ENCODE measurements at places on chromosomes 2 and 18. TPM values are rescaled to one million over a fixed set of nuclear protein-coding genes. Genes with fewer than 3 reads are reported as not detected.

The CIB4 gene
- not detected for total RNA-seq

The DPP4 gene
- 5.5 TPM for total RNA-seq

The OST4 gene
- total RNA-seq, result 467 TPM

The TMEM200C gene
- not detected for total RNA-seq

The PDCD1 gene
- 1.7 TPM for total RNA-seq

The CPO gene
- total RNA-seq, result 0.40 TPM

- no peak for DNase-seq
Observed at GRCh38 chr2:216183462-216183861, 74.3 kb downstream of the XRCC5 start.

DNA sequence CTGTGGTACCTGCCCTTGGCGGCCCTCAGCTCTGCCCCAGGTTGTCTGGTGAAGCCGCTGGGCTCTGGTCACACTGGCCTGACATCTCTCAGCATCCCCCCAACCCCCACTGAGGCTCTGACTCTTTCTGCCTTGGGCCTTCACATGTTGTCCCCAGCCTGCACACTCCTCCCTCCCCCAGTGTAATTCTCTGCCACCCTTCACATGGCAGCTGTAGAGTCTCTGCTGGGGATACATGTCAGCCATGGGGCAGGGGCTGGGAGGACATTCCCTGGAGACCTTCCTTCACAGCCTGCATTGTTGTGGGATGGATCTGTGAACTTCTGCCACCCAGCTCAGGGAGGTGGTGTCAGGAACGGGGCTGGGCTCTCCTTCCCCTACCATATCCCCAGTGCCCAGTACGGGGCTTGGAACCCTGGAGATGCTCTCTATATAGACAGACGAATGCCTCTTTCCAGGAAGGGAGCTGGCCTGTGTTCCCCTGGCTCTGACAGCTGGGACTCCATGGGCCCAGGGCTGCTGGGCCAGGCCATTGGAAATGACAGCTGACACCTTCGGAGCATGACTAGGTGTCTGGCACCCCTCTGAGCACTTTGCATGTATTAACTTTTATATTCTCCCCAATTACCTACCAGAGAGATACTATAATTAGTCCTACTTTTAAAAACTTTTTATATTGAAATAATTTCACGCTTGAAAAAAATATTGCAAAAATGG lies 151.5 kb downstream of the INHBB start:
- DNase-seq, result no peak

GRCh38 chr2:234917211-234917975 lies 34.4 kb upstream of the SH3BP4 start:
- no peak for DNase-seq

- DNase-seq, result no peak
Observed at GRCh38 chr18:56038171-56039030, 450.4 kb upstream of the TCF4 start.

DNA sequence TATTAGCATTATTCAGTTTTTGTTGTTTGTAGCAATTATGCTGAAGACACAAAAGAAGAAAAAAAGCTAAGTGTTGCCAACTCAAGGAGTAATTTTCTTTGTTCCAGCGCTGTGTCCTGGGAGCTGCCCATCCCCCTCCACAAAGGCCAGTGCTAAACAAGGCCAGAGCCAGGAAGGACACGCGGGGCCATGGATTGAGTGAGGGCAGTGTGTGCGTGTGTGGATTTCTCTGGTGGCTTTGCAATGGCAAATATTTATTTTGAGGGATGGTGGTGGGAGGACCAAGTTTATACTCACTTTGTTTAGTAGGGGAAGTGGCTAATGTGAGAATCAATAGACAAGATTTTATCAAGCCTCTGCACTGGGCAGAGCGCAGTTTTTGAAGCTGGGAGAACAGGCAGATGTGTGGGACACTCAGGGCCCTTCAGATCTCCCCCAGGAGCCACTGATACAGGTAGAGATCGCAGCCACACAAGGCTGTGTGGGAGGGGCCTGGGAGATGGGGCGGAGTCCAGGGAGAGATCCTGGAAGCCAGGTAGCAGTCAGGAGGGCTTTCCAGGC lies 11.4 kb downstream of the AGAP1 start:
- peak; percentile 23 for DNase-seq

- DNase-seq, result peak; percentile 23
Observed at GRCh38 chr2:219020604-219021365, 20.5 kb downstream of the CFAP65 start.

DNA sequence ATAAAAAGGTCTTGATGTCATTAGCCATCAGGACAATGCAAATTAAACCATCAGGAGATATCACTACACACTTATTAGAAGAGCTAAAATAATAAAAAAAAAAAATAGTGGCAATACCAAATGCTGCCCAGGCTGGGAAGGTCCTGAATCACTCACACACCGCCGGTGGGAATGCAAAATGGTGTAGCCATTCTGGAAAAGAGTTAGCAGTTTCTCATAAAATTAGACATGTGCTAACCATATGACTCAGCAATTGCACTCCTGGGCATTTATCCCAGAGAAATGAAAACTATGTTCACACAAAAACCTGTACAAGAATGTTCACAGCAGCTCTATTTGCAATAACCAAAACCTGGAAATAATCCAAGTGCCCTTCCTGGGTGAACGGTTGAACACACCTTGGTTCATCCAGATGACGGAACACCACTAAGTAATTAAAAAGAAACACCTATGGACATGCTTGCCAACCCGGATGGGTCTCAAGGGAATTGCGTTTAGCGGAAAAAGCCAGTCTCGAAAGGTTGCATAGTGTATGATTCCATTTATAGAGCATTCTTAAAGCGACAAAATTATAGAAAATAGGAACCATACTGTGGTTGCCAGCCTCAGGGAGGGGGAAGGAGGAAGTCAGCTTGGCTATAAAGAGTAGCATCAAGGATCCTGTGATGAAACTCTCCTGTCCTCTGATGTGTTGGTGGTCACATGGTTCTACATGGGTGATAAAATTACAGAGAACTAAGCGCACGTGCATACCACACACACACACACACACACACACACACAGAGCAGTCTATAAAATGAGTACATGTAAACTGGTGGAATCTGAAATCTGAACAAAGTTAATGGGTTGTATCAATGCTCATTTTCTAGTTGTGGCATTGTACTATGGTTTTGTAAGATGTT lies 4.6 kb downstream of the MBP start:
- peak; percentile 57 for DNase-seq

GRCh38 chr2:198930170-198930569 lies 527.6 kb downstream of the SATB2 start:
- no peak for DNase-seq

DNA sequence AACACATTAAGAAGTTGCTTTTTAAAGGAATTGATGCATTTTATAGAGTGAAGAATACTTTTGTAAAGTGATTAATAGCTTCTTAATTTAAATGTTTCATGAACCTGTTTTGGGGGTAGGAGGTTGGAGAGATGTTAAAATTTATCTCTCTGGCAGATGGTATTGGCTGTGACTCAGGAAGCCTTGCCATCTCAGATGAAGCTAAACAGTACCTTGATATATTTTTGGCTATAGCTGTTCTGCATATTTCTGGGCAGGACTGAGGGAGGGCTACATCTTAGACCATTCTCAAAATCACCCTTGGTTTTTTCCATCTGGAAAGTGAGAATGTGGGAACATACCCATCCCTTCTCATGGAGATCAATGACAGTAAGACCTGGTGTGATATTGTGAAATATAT lies 13.4 kb downstream of the CAPN14 start:
- no peak for DNase-seq

- no peak for DNase-seq
Observed at GRCh38 chr2:119051263-119051662, 107.3 kb downstream of the C1QL2 start.

DNA sequence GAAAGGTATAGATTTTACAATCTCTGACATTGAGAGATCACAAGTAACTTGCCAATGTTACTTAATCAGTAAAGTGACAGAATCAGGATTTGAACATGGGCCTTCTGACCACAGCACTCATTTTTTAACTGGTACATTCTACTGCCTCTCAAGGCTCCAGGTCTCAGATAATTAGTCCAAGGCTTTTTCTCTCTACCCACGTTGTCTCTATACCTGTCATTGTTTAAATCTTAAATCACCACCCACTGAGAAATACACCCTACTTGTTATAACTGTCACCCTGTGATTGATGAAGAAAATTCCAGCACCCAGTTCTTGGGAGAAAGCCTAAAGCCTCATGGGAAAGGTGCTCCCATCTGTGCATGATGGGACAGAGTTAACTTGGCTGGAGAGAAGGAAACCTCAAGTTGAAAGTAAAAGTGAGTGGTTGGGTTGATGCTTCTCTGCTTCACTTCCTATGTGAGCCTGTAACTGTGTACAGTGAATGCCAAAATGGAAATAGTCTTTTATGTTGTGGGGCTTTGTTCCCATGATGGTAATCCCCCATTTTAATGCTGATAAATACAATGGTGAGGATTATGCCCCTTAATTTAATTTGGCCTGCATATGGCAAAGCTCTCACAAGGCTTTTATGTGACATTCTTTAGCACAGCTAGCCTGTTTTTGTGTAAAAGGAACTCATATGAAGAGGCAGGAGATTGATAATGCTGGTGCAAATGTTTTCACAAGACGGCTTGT lies 190.1 kb upstream of the SP5 start:
- no peak for DNase-seq

DNA sequence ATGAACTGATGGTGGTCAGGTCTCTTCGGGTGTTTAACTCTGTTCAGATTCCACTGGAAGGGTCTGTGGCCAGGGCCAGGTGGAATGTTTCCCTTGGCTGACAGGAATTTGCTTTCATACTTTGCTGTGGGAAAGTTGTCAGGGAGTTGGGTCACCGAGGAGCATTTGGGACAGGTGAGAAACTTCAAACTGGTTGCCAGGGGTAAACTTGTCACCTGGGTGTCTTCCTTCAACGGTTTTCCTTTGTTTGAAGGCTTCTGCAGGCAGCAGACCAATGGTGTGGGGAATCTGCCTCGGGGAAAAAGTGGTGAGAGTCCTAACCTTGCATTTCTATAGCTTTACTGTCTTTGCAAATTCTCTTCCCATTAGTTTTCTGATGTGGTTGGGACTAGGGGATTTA lies 92.2 kb downstream of the TGFA start:
- no peak for DNase-seq

DNA sequence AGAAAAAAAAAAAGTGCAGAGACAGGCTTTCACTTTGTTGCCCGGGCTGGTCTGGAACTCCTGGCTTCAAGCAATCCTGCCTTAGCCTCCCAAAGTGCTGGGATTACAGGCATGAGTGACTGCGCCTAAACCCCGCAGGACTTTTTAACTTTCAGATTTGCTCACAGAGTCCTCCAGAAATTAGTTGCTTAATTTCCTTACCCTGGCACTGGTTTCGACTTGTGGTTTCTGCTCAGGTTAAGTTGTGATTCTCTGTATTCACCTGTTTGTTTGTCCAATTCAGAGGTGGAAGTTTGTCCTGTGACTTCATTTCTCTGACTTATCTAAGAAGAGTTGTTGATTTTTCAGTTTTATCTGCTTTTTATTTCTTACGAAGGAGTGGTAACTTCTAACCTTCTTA lies 238.1 kb downstream of the TMEM182 start:
- no peak for DNase-seq

DNA sequence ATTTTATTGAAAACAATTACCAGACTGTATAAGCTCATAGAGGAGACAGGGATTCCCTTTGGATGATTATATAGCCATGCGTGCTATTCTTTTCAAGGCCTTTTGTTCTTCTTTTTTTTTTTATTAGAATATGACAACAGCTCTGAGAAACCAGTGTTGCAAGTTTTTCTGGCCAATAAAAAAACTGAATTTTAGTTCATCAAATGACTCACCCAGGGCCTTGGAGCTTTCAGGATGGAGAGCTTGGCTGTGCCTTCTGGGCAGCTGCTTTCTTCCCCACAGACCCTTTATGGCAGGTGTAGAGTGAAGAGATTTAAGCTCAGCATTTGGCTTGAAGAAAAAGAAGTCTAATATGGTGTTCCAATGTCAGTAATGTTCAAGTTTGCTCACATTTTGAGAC lies 497.9 kb upstream of the FANCL start:
- no peak for DNase-seq

GRCh38 chr2:160132761-160133160 lies 67.3 kb downstream of the ITGB6 start:
- no peak for DNase-seq

DNA sequence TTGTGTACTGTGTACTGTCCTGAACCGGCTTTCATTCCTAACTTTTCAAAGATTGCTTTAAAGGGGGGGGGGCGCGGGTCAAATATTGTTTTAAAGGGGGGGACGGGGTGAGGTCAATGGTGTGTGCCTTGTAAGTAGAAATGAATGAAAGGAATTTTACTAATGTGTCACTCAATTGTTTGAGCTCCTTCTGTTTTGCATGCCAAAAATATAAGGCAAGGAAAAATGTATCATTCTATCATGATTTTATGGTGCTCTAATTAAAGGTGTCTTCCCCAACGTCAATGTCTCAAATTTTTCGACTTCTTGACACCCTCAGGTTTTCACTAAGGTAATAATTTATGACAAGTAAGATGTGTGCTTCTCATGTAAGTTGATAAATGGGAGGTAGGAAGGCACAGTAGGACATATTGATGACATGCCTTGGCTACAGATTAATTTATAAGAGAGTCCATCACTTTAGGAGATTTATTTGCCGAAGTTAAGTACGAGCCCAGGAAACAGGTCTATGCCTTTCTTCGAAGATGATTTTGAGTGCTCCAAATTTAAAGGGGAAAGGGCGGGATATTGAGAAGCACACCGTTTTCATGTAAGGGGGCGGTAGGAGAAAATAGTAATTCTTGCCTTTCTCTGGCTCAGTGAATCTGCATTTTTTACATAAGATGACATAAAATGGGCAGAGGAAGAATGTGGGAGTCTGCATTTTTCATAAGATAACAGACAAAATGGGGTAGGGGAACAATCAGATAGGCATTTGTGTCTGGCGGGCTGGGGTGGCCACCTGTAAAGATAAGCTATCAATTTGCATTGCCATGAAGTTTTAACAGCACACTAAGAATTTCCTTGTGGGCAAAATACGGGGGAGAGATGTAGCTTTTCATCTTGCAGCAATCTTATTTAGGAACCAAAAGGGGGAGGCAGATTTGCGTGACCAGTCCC lies 1.2 kb upstream of the TRAPPC8 start:
- DNase-seq, result no peak

DNA sequence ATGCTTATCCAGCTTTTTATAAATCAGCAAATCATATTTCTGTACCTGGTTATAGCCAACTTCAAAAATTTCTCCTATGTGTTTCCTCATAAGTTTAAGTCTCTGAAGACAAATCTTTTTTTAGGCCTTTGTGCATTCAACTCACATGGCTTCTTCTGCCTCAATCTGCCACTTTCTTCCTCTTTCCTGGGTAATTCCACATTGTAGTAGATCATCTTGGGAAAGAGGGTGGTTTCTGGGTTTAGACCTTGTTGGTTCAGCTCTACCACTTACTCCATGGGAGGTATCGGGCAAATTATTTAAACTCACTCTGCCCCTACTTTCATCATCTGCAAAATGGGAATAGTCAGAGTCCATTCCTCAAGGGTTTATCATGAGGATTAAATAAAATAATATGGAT lies 707.0 kb upstream of the ZEB2 start:
- no peak for DNase-seq

DNA sequence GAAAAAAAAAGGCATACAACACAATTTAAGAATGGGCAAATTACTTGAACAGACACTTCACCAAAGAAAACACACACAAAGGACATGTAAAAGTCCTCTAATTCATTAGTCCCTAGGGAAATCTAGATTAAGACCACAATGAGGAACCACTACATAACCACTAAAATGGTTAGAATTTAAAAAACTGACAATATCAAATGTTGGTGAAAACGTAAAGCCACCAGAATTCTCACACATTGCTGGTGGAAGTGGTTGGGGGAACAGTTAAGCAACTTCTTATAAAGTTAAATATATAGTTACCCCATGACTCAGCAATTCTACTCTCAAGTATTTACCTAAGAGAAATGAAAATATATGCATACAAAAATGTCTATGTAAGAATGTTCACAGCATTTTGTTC lies 11.8 kb downstream of the RTN4 start:
- DNase-seq, result no peak

- no peak for DNase-seq
Observed at GRCh38 chr2:157793053-157793612, 83.0 kb downstream of the ACVR1 start.

All from thyroid gland (tissue), 4 donors.